ENCODE measurements at places on chromosomes 2 and 18.
A peak's percentile ranks its signal among the peaks of the same experiment; 100 is the strongest.

DNA sequence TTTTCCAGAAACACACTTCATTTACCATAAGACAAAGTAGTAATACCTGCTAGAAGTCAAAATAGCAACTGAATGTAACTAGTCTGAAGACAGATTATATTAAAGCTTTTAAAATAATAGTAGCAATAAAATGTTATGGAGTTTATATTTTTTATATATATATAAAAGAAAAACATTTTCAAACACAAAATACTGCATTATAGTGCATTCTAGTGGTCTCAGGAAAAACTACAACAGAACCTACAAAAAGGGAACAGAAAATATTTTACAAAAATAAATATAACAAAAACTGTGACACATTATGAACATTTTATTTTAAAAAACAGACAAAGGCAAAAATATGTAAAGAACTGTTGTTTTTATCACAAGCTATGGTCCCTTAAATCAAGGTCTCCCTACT, 48.0 kb downstream of the STRN start:
- DNase-seq = no peak

DNA sequence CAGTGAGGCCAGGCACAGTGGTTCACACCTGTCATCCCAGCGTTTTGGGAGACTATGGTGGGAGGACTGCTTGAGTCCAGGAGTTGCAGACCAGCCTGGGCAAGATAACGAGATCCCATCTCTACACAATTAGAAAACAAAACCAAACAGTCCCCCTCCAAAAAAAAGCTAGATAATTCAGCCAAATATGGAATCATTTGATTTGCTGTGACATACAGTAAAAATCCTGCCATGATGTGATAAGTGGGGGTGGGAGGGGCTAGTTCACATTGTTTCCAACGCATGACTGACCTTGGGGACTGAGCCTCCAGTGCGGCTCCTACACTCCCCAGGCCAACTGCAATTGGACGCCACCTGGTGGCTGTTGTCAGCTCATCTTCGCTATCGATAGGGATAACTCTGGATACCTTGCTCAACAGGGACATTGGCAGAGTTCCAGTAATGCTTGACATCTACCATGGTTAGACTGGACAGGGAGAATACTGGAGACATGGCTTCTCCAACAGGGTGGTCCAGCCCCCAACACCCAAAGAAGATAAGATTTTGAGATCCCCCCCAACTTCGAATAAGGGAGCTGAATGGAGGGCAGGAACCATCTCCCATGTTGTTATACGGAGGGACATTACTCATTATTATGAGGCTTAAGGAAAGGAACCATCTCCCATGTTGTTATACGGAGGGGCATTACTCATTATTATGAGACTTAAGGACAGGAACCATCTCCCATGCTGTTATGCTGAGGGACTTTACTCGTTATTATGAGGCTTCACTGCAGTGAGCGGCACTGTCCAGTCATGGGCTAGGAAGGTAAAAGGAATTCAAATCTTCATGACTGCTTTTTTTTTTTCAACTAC, 135.9 kb downstream of the TGIF1 start:
- peak; percentile 65 for DNase-seq

DNA sequence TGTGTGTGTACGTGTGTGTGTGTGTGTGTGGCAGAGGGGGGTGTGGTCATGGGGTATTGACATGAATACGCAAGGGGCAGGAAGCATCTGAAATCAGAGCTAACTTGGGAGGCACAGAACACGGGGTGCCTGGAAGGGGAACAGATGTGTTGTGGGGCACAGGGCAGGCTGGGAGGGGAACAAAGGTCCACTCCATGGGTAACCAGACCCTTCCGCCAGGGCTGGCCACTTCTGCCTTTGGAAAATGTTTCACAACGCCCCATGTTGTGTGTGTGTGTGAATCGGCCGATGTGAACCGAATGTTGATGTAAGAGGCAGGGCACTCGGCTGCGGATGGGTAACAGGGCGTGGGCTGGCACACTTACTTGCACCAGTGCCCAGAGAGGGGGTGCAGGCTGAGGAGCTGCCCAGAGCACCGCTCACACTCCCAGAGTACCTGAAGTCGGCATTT, at the start of gene SLC11A1:
TSS of gene SLC11A1 (plus strand) at position 358 of the 451 bp plus-strand sequence. CDS start 96 bp downstream, outside the sequence.
- no peak for DNase-seq

GRCh38 chr2:10079266-10079869, 843 bp downstream of the CYS1 start:
- DNase-seq = peak; percentile 86

- DNase-seq = no peak
Measured at GRCh38 chr2:20645761-20646160, 5.1 kb downstream of the HS1BP3 start.

GRCh38 chr18:23450022-23450421, 3.1 kb upstream of the RIOK3 start:
- peak; percentile 51 for DNase-seq
